ENCODE measurements at places on chromosomes 1 and 21. TPM values are rescaled to one million over a fixed set of nuclear protein-coding genes. Genes with fewer than 3 reads are reported as not detected.

The BCAN gene
- not detected for total RNA-seq

The RAB42 gene
- 0.50 TPM for total RNA-seq

The S100A5 gene
- 2.7 TPM for total RNA-seq

GRCh38 chr1:84719543-84720217, 29.4 kb upstream of the SSX2IP start:
- no peak for DNase-seq
- no peaks in the 10 kb centered on the region for H3K36me3 ChIP-seq
- peaks cover 2% of the 10 kb centered on the region for H3K4me1 ChIP-seq
- H3K4me3 ChIP-seq: no peak overlapping the region
- H3K27ac ChIP-seq: no peak overlapping the region
- H3K27me3 ChIP-seq: peaks cover 10% of the 10 kb centered on the region

- H3K27ac ChIP-seq: no peak overlapping the region
- no peaks in the 10 kb centered on the region for H3K36me3 ChIP-seq
- peaks cover 17% of the 10 kb centered on the region for H3K27me3 ChIP-seq
- H3K4me3 ChIP-seq: no peak overlapping the region
These were observed 130.7 kb downstream of the SIPA1L2 start for GRCh38 chr1:232499188-232499587.

DNA sequence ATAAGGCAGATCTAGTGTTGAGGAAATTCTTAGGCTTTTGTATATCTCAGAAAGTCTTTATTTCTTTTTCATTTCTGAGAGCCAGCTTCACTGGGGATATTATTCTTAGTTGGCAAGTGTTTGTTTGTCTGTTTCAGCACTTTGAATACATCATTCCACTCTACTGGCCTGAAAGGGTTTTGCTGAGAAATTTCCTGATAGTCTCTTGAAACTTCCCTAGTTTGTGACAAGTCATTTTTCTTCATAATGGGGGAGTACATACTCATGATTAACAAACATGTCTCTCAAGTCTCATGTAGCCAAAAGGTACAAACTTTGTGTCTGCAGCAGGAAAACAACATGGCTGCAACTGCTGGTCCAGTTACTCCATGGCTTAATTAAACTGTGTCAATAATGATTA, 6.3 kb upstream of the KRTAP26-1 start:
- H3K4me3 ChIP-seq: no peak overlapping the region
- H3K27me3 ChIP-seq: no peaks in the 10 kb centered on the region
- no peaks in the 10 kb centered on the region for H3K4me1 ChIP-seq
- no peak overlapping the region for H3K27ac ChIP-seq

DNA sequence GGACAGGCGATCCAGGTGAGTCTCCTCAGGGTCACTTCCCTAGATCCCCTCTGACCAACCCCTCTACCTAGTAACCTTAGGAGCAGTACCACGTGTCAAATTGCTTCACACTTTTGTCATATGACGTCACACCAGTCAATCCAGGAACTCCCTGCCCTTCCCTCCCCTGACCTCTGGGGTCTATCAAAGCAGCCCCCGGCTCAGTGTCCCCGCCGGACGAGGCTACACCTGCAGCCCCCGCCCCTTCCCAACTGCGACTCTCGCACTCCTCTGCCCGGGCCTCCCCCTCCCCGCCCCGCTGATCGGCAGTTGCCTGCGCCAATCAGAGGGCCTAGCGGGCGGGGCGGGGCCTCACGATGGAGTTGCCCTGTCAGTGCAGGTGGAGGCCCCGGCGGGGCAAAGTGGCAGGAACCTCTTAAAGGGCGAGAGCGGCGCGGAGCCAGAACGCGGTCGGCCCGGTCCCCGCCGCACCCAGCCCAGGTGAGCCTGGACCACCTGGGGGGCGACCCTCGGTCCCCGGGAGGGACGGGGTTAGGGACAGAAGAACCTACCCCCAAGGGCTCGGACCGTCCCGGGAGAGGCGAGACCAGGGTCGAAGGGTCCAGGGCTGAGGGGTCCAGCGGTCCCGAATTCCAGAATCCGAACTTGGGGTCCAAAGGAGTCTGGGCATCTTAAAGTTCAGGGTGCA, 27.5 kb upstream of the EPB41 start:
- no peaks in the 10 kb centered on the region for H3K36me3 ChIP-seq
- peaks cover 39% of the 10 kb centered on the region for H3K4me1 ChIP-seq
- peak; percentile 97 for DNase-seq
- H3K4me3 ChIP-seq: peak overlapping the region; percentile 87
- no peaks in the 10 kb centered on the region for H3K27me3 ChIP-seq
